ENCODE measurements at places on chromosomes 12 and 14.

GRCh38 chr14:35480119-35480769 lies 53.7 kb upstream of the INSM2 start:
- no peak for DNase-seq

DNA sequence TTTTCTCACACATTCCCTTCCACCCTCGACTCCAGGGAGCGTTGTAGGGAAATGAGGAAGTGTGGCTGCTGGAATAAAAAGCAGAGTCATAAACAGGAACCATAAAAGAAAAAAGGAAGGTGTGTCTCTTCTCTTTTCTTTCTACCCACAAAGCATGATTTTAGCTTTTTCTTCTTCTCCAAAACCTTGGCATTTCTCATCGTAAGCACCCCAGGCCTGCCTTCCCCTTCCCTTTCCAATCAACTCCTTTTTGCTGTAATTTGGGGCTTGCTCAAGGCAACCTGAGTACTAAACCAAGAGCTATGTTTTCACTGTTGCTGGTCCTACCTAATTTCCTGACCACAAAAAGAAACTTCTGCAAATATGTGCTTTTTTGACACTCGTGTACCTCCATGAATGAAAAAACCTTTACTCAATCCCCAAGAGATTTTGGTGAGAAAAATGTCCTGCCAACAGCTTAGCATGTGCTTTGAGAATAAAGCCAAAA lies 9.2 kb downstream of the PLBD1 start:
- DNase-seq = no peak

DNA sequence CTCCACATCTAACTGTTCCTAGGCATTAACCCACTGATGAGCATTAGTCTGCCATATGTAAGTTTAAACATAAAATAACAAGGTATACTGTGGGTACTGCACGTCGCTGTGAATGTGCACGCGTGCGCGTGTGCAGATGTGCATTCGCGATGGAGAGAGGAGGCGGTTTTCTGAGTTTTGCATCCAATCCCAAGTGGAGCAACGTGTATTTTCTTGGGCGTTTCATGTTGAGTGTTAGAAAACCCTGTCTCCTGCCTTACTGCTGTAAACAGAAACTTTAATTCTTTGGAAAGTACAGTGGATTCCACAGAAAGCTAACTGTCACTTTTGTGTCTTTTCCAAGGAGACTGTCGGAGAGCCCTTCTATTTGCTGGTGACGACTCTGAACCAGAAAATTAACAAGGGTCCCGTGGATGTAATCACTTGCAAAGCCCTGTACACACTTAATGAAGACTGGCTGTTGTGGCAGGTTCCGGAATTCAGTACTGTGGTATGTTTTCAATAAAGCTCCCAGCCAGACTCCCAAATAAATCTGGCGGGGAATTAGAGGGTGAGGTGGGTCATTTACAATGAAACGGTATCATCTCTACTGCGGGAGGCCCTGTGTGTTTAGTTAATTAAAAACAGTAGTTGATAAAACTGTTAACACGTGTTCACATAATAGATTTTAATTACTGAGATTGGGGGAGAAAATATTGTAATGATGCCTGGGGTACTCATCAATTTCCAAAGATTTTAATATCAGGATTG lies 116.5 kb downstream of the PLXNC1 start:
- DNase-seq = no peak

- DNase-seq = no peak
These were observed 156.7 kb upstream of the RTL1 start for GRCh38 chr14:101060171-101060601.

DNA sequence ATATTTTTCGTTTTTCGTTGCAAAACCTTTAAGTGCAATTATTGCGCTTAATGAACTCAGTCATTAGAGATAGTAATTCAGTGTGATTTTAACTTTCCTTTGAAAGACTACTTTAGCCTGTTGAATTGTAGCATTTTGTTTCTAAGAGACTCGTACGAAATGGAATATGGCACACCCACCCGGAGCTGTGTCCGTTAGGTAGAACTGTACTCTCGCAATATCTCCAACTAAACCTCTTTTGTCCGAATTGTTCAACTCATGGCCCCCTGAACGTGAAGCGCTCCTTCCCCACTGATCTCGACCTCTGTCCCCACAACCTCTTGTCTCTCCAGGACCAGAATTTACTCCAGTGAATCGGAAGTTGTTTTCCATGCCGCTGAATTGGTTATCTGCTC lies 800 bp downstream of the PCNX4 start:
- DNase-seq = no peak

DNA sequence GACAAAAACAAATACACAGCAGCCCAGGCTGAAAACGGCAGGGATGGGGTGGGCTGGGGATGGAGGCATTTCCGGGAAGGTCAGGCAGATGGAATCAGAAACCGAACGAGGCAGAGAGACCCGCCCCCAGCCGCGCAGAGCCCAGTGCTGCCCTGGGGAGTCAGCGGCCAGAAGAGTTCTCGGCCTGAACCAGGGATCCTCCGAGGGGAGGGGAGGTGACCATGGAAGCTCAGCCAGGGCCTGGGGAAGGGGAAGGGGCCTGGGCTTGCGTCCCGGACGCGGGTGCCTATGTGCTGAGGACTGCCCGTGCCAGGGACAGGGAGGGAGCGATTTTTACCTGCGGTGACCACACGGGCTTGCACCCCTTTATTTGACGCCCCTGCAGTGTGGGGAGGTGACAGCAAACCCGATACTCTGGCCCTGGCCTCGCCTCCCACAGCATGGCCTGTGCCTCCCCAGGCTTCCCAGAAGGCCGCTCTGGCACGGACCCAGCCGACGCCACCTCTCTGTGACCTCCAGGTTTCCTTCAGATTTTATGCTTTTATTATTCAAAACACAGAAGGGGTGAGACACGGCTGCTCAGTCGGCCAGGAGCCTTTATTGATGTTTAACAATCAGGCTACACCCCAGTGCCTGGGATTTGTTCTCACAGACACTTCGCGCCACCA lies 7.7 kb downstream of the LRCOL1 start:
- DNase-seq = no peak

DNA sequence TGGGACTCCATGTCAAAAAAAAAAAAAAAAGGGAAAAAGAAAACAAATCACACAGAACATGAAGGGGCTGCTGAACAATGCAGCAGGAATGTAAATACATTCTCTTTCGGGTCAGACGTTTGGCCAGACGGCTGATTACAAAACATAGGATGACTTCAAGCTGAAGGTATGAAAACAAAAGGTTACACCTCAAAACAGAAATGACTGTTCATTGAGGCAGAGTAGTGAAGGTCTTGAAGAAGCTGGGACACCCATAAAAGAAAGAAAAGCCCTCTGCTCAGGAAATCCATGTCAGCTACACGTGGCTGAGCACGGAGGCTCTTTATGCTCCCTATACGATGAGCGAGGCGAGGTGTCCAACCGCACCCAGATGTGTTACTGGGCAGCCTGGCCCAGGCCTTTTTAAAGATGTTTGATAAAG lies 37.7 kb downstream of the FGD4 start:
- DNase-seq = no peak

DNA sequence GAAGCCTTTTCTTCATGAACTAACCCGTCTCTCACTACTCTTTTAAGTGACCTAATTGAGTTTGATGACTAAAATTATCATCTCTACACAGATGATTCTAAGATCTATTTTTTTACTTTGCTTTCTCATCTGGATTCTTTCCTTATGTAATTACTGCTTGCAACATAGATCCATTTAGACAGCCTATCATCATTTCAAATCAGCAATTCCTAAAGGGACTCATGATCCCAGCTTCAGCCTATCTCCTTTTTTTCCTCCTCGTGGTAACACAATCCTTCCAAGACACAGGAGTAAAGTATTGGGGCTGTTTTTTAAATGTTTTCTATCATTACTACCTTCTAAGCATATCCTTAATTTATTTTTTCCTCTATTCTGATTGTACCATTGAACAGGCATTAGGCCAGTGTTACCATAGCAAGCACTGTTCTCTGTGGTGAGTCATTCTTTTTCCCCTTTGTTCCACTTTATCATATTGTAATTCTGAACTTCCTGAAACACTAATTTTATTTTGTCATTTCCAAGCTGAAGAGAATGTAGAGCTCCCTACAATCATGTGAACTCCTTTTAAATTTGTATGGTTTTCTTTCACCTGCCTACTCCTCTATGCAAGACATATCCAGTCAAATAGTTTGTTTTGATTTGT lies 190.4 kb upstream of the FAR2 start:
- DNase-seq = no peak

DNA sequence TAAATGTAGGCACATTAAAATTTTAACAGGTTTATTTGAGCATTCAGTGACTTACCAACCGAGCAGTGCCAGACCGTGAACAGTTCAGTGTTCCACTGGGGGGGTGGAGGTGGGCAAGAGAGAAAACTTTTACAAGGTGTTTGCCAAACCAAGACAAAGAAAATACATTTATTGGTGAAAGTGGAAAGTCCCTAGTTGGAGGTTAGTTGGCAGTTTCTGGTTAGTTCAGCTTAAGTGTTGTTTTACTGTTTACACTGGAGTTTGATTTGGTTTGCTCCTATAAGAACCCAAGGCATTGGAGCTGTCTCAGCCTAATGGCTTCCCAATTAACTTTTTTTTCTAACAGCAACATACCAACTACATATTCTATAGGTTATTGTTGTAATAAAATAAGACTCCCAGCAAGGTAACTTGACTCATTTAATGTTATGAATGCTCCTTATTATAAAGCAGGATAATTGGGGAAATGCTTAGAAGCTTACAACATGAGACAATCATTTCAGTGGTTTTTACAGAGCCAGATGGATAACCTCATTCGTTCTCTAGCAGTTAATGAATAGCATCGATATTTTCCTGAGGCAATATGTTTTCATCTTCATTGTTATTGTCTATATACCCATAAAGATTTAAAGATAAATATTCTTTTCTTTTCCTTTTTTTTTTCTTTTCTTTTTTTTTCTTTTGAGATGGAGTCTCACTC lies 115.8 kb downstream of the ETNK1 start:
- DNase-seq = no peak

- DNase-seq = no peak
These were observed 15.2 kb upstream of the CLIP1 start for GRCh38 chr12:122437656-122438121.

GRCh38 chr12:11227373-11227772 lies 40.6 kb upstream of the TAS2R42 start:
- DNase-seq = no peak

DNA sequence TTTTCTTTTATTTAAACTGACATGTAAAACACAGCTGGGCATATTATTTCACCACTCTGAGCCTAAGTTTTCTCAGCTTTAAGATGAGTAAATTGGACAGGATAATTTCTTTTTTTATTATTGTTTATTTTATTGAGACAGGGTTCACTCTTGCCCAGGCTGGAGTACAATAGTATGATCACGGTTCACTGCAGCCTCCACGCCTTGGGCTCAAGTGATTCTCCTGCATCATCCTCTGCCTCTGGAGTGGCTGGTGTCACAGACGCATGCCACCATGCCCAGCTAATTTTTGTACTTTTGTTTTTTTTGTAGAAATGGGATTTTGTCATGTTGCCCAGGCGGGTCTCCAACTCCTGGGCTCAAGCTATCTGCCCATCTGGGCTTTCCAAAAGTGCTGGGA lies 12.7 kb downstream of the BMAL2 start:
- no peak for DNase-seq

- DNase-seq = no peak
These were observed 614 bp upstream of the MARK3 start for GRCh38 chr14:103384450-103385151.

DNA sequence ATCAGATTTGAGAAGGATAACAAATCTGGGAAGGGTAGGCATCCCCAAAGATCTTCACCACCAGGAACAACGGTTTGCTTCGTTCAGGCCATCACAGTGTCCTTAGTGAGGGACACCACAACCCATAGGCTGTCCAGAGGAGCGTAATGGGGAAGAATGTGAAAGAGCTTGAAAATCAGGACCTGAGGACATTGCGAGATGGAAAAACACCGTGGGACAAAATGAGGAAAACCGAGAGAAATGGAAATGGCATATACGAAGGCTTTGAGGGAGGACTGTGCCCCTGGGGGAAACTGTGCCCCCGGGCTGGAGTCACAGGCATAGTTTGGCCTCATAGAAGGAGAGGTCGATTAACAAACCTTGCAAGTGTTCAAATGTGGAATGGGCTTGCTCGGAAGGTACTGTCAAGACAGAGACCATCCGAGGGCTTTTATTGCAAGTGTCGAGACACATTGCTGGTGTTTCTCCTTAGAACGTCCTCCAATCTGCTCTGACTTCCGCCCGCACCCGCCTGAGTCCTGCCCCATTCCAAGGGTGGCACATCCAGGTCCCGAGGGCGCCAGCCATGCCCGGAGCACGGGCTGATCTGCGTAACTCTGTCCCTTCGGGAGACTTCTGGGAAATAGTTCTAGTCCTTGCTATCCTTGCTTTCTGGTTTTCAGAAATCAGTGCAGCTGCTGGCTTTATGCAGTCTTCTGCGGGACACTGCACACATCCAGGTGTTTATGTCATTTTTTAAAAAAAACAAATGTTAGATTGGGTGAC lies 885 bp upstream of the PALS1 start:
- peak; percentile 13 for DNase-seq

DNA sequence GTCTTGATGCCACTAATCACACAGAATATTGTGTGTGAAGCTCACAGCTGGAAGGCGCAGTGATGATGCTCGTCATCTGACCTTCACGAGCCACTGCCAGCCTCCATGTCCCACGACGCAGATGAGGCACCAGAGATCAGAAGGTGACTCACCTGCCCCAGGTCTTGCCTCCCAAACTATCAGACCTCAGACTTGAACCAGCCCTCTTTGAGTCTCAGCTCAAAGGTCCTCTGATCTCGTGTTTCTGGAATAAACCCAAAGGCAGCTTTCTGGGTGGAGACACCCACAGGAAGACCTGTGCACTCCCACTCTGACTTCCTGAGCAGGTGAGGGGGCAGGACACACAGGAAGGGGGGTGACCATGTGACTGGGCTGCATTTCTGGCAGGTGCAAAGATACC lies 19.6 kb upstream of the CHGA start:
- DNase-seq = no peak
